Left hindlimb (tissue), 1 donor: ENCODE measurements at places on chromosomes 1 and 21.

- no peak for DNase-seq
These were observed 30.3 kb upstream of the FAM78B start for GRCh38 chr1:166197141-166197540.

- DNase-seq: no peak
These were observed 1571.3 kb upstream of the PRMT6 start for GRCh38 chr1:105485207-105485606.

- DNase-seq: no peak
These were observed 5.2 kb downstream of the SLAMF1 start for GRCh38 chr1:160641323-160642280.

DNA sequence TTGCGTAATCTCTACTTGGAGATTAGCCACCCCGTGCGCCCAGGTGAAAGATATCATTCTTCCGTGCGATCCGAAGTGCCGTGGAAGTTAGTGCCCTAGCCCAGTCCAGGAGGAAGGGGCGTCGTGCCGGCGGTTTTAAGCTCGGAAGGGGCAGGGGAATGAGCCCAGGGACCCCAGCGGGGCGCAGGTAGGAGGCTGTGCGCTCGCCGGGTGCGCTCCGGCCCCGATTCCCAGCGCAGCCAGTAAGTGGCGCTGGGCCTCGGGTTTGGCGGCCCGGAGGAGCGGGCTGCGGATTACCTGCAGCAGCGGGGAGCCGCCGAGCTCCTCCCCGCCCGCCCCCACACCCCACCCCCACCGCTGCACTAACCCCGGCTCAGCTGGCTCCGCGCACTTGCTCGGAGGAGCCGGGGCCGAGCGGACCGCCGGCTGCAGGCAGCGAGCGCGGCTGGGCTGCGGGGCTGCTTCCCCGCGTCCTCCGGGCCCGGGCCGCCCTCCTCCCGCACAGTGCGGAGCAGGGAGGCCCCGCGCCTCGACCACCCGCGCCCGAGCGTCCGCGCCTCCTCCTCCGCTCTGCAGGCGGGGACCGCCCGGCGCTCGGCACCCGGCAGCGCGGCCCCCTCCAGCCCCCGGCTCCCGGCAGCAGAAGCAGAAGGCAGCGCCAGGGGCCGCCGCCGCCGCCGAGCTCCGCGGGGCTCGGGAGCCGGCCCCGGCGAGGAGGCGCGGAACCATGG is at the start of gene RYR2:
RYR2 (plus strand) TSS at position 390 of the 731 bp plus-strand sequence; CDS start at position 728, 338 bp downstream.
- DNase-seq: peak; percentile 57

GRCh38 chr1:24963099-24963872 is 33.2 kb upstream of the RUNX3 start:
- no peak for DNase-seq

DNA sequence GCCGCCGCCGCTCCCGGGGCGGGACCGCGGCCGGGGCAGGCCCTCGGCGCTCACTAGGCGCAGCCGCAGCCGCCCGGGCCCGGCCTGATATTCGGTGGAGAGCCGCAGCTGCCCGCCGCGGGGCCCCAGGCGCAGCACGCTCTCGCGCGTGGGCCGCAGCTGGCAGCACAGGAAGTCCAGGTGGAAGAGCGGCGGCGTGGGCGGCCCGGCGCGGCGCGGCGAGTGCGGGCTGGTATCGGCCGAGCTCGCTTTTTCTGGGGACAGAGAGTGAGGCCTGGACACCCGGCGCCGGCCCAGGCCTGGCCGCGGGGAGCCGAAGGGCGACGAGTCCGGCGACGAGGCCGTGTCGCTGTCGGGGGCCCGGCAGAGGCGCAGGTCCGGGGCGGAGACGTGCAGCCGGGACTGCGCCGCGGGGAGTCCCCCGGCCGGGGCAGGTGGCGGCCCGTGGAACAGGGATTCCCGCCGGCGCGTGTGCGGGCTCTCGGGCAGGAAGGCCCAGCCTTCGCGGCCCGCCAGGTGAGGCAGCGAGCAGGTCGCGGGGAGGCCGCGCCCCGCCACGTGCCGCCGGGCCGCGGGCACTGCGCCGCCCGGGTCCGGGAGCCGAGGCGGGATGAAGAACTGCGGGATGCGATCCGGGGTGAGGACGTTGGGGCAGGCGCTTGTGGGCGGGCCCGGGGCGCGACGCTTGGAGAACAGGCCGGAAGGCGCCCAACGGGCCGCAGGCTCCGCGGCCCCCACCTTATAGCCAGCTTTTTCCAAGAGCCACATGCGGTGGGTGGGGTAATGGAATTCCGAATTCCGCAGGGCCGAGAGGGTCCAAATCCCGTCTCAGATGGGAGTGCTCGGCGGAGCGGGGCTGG is 1.2 kb downstream of the C2CD4D start:
- DNase-seq: no peak

DNA sequence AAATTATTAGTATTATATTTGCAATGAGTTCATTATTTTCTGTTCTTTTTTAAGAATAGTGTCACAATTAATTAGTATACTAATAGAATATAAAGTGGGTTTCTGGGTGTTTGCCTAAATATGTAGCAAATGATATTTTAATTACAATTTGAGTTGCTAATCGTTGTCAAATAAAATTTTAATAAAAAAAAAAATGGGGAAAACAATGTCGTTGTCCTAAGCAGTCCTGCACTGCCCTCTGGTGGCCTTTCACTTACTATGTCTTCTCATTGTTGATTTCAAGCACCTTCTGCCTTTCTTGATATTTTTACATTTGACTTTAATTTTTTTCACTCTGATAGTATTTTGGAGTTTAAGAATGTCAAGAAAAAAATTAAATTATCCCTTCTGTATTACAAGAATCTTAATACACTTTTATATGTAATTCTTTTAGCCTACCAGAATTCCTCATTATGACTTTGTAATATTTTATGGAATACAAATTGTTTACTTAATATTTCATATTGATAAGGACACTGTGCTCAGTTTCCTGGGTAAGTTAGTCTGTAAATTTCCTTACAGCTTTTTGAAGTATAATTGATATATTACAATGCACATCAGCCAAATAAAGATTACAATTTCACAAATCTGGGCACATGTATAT is 104.5 kb upstream of the FMN2 start:
- no peak for DNase-seq

- DNase-seq: no peak
These were observed 12.9 kb downstream of the AHDC1 start for GRCh38 chr1:27590917-27591508.

GRCh38 chr21:10641107-10641506 is 119.7 kb downstream of the TPTE start:
- no peak for DNase-seq

GRCh38 chr1:208541225-208541855 is 297.2 kb upstream of the PLXNA2 start:
- DNase-seq: no peak

DNA sequence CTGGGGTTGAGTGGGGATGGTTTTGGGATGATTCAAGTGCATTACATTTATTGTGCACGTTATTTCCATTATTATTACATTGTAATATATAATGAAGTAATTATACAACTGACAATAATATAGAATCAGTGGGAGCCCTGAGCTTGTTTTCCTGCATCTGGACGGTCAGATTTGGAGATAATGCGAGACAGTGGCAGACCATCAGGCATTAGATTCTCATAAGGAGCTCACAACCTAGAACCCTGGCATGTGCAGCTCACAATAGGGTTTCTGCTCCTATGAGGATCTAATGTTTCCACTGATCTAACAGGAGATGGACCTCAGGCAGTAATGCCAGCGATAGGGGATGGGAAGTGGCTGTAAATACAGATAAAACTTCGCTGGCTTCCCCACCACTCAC is 77.9 kb upstream of the LRRC53 start:
- no peak for DNase-seq

GRCh38 chr1:84770481-84770880 is 80.2 kb upstream of the SSX2IP start:
- no peak for DNase-seq

DNA sequence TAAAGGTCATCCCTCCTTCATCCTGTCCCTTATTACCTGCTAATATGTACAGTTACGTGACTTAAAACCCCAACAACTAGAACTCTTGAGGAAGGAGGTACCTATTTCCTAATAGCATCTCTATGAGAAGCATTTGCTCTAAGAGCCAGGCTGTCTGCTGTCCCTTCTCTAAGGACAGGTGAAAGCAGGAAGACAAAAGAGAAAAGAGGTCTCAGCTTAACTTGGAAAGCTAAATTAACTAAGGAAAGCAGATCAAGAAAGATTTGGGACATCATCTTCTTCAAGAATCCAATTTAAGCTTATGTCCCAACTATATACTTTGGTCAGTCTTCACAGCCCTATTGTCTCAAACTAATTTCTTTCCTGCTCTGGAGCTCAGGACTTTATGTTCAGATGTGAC is 2.9 kb downstream of the EGLN1 start:
- DNase-seq: no peak

- no peak for DNase-seq
These were observed 1377.7 kb upstream of the ADGRL4 start for GRCh38 chr1:80384083-80384830.

- DNase-seq: no peak
These were observed 69.6 kb downstream of the SDCCAG8 start for GRCh38 chr1:243325305-243325890.

- DNase-seq: no peak
These were observed 293.6 kb downstream of the HLX start for GRCh38 chr1:221172841-221173240.

DNA sequence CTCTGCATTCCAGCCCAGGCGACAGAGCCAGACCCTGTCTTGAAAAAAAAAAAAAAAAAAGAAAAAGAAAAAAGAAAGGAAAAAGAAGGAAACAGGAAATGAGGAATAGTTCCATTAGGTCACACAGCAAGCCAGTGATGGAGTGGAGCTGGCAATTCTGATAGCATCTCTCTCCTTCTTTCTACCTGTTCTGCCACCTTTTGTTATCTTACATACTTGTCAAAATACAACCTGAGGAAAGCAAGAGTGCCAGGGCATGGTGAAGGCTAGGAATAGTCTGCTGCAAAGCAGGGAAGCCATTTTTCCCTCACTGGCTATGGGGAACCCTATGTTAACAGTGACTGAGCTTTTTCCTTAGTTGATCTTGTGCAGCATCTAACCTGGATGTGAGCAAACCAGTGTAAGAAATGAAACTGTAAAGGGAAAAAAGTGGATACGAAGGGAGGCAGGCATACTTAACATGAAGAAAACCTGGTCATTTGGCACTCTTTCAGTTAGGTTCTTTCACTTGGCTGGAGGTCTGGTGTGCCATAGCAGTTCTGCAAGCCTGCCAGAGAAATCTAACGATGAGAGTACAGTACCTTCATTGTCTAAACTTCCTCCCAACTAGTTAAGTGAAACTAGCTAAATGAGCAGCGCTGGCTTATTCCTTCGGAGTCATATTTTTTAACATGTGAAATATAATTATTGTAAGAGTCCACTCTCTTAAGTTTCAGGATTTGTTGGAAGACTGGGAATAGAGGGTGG is 17.9 kb upstream of the THEM5 start:
- no peak for DNase-seq

DNA sequence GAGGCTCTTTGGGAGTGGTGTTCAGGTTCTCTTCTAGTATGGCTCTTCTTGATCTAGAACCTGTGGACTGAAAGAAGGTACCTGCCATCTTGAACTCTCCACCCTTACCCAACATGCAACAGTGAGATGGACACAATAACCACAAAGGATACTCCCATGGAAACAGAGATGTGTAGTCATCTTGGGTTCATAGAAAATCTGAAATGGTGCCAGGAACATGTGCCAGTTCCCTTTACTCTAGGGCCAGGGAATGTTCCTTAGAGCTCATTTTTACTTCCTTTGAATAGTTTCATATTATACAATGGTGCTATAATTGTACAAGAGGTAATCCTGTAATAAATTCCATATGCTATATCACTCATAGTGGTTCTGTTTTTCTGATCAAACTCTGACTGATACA is 13.2 kb upstream of the SCYL3 start:
- no peak for DNase-seq

DNA sequence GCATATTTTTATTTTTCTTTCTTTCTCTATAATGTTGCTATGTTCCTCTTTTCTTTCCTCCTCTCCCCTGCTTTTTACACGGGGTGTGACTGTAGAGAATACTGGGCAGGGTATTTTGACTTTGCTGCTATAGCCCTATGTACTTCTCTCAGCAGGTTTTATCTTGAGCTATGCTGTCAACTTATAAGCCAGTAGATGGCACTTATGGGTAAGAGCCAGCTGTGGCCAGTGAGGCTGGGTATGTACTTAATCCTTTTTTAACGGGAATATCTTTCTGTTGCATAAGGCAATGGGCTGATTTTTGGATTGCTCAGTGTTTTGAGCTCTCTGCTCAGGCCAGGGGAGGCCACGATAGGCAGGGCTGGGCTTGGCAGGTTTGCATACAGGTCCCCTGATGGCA is 99.0 kb downstream of the KCNK2 start:
- DNase-seq: no peak

DNA sequence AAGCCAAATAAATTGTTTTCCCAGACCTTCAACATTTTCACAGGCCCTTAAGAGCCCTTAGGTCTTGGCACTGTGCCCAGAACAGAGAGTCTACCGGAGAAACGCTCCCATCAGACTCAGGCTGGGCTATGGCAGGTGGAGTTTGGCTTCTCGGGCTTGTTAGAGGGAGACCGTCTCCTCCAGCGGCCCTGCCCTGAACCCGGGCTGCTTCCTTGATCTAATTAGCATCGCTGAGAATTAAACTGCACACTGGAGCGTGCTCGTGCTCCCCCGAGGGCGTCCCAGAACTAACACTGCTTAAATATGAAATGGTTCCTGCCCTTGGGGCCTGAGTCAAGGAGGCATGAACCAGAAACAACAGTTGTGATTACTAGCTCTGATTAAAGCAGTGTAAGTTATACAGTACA is 634.4 kb downstream of the MATN1 start:
- DNase-seq: no peak
